ENCODE measurements at places on chromosomes 16 and 17.

- DNase-seq = peak; percentile 43
Observed at GRCh38 chr17:76909971-76910760, 42.0 kb downstream of the MGAT5B start.

DNA sequence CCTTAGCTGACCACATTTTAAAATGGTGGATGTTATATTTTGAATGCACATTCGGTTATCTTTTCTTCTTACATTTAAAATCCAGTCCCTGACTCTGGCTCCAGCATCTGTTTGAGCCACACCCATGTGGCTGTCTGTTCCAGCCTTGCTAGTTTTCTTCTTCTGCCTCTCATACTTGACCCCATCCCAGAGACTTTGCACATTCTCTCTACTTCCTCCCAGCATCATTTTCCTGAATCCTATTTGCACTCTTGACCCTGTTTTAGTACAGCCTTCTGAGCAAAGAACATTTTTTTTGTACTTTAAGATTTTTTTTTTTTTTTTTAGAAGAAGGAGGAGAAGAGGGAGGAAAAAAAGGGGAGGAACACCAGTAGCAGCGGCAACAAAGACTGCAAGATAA is 23.3 kb upstream of the MAF start:
- no peak for DNase-seq

GRCh38 chr16:27313422-27314160 is at the start of gene IL4R:
Gene IL4R (plus strand): TSS chr16:27313974. CDS start chr16:27340204, 26,230 bp downstream.
- peak; percentile 93 for DNase-seq

GRCh38 chr17:10119203-10120108 is 79.0 kb downstream of the GAS7 start:
- no peak for DNase-seq

DNA sequence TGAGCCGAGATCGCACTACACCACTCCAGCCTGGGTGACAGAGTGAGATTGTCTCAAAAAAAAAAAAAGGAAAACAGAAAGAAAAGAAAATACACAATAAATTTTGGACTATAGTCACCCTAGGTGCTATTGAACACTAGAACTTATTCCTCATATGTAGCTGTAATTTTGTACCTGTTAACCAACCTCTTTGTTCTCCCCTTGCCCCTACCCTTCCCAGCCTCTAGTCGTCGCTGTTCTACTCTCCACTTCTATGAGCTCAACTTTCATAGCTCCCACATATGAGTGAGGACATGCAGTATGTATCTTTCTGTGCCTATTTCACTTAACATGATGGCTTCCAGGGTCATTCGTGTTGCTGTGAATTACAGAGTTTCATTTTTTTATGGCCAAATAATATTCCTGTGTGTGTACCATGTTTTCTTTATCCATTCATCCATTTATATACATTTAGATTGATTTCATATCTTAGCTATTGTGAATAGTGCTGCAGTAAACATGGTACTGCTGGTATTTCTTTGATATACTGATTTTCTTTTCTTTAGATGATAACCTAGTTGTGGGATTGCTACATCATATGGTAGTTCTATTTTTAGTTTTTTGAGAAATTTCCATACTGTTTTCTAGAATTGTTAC is 28.3 kb downstream of the VPS35L start:
- DNase-seq = peak; percentile 40

DNA sequence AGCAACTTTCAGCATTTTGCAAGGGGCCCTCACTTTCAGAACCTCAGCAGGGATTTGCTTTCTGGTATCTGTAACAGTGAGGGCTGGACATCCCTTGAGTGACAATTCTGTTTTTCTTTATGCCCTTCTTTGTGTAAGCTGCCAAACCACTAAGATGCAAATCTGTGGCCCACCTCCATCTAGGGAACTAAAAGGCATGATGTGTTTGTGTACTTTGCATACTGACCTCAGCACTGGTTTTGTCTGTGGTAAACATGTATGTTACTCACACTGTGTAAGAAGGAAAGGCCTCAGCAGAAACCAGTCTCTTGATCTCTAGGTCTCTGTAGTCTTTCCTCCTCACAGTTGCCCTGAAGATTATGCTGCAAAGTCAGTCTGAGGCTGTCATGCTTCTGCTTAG is 396.6 kb upstream of the DYNLRB2 start:
- DNase-seq = no peak

DNA sequence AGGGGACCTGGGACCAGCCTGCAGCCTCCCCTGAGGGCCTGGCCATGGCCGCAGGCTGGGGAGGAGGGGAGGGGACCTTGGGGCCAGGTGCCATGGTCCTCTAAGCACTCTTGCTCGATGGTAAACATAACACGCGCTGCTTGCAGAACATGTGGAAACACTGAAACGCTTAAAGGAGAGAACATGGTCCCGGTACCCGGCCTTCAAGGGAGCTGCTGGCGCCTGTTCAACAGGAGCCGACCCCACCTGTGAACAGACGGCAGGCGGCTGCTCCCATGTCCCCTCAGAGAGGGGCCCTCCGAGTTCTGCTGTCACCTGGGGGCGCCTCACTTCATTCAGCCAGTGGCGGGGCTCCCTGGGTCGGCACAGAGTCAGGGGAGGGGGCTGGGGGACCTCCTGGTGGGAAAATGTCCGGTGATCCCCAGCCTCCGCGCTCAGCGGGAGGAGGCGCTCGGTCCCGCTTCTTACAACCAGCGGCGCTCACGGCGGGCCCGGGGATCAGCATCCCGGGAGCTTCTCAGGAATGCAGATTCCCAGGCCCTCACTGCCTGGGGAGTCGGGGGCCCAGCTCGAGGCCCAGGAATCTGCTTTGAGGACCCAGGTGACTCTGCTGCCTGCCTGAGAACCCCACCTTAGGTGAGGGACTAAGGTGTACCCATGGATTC is 854 bp upstream of the SSTR5 start:
- DNase-seq = no peak

DNA sequence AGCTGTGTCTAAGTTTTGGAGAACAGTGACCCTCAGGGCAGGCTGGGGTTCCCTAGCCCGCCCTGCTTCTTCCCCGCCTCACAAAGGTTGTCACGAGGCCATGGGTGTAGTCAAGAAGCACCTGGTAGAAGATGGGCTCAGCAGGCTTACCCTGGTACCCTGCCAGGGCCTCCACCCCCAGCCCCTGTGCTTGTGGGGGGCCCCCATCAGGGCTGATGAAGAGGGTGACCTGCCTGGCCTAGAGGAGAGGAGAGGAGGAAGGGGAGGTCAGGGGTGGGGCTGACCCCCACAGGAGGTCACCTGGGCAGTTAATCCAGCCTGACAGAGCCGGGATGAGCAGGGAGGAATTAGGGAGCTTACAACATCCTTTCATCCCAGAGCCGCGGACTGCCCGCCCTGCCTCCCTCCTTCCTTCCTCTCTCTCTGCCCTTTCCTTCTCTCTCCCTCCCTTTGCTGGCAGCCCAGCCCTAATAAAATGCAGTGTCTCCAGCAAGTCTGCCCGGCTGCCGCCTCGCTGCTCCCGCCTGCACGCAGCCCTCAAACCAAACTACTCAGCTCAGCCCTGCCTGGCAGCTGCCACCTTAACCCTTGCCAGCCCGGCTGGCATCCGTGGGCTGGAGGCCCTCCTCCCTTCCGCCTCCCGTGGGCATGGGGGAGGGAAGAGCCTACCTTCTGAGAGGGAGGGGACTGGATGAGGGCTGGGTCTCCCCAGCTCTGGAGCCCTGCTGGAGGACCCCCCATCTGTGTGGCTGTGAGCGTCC is 7.2 kb downstream of the DLX3 start:
- peak; percentile 23 for DNase-seq

GRCh38 chr16:69618721-69619120 is 53.0 kb downstream of the NFAT5 start:
- DNase-seq = no peak

Measured in Caki2 (cell line).